ENCODE measurements at places on chromosomes 12 and 14. TPM values are rescaled to one million over a fixed set of nuclear protein-coding genes. Genes with fewer than 3 reads are reported as not detected.

PDE3A gene
- total RNA-seq: 1.8 TPM

ACSS3 gene
- total RNA-seq: 27.5 TPM

ALDH1L2 gene
- 0.23 TPM for total RNA-seq

SOAT2 gene
- total RNA-seq: 0.46 TPM

POTEM gene
- total RNA-seq: not detected

DNA sequence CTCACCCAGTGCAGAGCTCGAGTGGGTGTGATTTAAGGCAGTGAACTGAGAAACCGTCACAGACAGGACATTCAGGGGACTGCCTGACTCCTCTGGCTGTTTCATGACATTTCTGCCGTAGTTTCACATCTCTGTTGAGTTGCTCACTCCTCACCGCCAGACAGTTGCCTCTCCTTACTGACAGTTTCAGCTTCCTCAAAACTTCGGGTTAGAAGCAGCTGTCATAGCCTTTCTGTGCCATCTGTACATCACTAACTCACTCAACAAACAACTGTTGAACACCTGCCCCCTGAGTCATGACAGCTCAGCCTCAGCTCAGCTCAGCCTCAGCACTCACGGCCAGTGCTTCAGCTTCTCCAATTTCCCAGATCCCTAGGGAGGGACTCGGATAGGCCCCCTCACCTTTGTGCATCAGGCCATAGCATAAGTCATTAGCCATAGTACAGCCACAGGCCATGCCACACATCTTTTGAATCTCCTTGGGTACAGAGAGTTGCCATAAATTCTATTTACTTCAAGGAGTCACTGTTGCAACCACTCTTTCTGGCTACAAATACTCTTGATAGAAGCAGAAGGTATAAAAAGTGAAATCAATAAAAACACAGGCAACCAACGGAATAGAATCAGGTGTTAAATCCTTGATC, 6.2 kb upstream of the SLC15A4 start:
- DNase-seq: no peak

GRCh38 chr12:76260390-76260748, 87.8 kb downstream of the BBS10 start:
- no peak for DNase-seq

DNA sequence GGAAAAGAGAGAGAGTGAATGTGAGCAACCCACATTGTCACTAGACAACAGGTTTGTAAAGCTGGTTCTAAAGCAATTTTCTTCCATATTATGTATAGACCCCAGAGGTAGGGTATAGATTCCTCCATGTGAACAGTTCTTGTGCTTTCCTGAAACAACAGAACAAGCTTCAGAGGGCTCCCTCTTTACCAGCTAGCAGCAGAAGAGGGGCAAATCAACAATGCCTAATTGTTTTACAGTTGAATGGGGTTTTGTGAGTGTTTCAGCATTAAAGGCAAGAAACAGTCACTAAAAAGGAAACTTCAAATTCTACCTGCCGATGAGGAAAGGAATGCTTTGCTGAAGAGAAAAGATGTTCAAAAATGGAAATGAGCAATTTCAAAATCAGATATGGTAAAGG, 341.2 kb upstream of the KITLG start:
- DNase-seq: no peak

DNA sequence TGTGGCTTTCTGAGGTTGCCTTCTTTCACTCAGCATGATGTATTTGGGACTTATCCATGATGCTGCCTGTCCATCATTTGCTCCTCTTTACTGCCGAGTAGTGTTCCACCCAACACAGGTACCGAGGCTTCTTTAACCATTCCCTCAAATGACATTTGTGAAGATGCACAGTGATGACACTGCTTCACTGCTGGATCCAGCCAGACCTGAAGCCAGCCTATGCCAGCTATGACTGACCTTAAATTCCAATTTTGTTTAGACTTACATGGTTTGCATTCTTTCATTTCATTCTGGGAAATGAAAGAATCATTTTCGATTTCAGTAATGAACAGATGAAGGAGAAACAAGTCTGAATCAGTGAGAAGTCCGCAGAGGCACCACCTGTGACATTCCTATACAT, 271.0 kb downstream of the AACS start:
- DNase-seq: no peak

DNA sequence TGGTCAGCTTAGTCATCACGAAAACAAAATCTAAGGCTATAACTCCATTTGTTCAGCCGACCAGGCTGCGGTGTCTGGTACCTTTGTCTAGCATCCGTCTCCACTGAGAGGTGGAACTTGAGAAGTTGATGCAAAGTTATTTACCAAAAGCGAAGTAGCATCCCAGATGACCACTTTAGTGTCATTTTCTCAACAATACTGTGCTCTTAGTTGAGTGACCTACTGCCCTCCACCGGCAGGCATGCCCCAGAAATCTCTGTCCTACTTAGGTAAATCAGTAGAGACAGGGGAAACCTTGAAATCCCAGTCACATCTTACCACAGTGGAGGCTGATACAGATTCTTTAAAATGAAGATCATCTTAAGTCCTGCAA, 1.3 kb upstream of the ST8SIA1 start:
- peak; percentile 87 for DNase-seq

GRCh38 chr14:103064436-103064835, 7.1 kb upstream of the CDC42BPB start:
- DNase-seq: no peak

DNA sequence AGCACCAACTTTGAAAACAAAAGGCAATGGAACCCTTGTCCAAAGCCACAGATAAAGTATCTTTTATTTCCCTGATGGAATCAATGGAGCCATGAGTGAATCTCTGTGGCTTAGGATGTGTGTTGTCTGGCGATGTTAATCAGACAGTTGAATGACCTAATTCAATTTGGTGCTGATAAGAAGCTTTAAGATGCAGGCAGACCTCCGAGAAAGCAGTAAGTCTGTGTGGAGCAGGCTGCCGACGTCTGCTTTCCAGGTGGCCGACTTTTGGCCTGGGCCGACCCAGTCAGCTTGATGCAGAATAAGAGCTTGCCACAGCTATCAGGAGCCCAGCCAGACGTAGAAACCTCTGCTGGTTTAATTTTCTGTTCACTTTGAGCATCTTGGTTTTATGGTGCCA, 21.1 kb upstream of the TMEM132C start:
- no peak for DNase-seq

- DNase-seq: no peak
Measured at GRCh38 chr12:104850781-104851180, 107.3 kb downstream of the SLC41A2 start.

GRCh38 chr14:70047598-70048312, 141.0 kb downstream of the SLC8A3 start:
- DNase-seq: no peak

DNA sequence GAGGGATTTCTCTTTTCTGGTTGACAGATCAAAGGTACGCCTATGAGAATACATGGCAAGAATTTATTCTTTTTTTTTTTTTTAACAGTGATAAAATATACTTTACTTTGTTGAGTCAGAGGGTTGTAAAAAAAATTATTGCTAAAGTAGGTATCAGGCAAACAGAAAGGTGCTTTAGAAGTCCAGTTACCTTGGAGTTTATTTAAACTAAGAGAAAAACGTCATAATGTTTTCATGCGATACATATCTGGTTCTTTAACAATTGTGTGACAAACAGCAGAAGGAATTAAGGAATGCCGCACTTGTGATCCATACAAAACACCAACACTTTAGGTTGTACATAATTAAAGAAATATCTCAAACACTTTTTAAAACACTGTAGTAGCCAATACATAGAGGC, 94.2 kb downstream of the BORCS5 start:
- no peak for DNase-seq

- no peak for DNase-seq
Measured at GRCh38 chr14:34023824-34024767, 73.2 kb upstream of the EGLN3 start.

DNA sequence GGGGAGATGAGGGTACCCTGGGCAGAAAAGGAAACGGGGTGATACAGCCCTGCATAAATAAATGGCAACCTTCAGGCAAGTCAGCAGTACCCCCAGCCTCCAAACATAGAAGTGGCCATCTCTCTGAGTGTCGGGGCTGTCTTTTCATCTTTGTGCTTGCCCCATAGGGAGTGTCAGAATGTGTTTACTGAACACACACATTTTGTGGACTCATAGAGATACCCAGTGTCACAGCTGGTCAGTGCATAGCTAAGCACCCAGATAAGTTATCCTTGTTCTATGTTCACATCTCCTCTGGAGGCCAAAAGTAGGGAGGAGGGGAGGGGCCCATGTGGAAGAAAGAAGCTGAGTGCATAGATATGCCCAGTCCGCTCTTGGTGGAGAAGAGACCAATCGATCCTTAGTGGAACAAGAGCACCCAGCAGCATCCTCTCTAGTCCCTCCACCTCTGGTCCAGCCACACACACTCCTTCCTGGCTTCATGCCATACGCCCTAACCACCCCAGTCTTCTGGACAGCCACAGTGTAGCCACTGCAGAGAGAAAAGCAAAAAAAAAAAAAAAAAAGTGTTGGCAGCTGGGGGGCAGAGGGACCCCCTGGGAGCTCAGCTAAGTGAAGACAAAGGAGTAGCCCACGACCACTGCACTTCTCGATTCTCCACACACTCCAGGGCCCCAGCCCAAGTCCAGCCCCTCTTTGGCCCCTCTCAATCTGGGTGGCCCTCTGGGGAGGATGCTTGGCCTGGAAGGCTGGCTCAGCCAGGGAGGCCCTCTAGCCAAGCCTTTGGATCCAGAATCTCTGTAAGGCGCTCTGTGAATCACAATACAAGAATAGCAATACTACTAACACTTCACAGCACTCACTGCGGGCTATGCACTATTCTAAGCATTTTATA, 2.6 kb downstream of the ITGA7 start:
- no peak for DNase-seq

DNA sequence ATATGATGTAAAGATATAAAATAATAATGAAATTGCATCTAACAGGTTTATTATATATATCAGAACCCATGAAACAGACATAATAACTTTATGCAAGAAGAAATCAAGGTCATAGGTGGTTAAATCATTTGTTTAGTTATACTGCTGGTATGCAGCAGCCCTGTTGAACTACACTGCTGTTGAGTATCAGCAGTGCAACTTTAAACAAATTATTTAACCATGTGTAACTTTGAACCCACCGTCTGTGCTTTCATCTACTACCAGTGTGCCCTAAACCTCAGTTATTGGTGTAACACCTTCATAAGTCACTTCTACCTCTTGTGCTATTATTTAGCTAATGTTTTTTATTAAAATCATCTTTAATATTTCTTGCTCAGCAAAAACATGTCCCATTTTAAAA, 262.3 kb upstream of the CRY1 start:
- DNase-seq: no peak

DNA sequence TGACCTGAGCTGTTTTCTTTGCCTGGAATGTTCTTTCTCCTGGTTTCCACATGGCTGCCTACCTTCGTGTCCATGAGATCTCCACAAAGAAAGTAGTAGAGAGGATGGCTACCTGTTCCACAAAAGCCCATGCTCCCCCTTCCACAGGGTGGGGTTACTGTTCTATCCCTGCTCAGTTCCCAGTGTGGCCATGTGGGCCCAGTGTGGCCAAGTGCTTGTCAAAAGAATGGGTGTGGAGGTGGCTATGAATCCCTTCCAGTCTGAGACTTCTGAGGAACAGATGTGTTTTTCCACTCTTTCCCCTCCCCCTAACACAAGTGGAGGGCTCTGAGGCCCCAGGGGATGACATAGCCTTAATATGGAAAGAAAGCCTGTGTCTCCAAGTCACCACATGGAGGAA, 26.2 kb upstream of the HSP90B1 start:
- no peak for DNase-seq

DNA sequence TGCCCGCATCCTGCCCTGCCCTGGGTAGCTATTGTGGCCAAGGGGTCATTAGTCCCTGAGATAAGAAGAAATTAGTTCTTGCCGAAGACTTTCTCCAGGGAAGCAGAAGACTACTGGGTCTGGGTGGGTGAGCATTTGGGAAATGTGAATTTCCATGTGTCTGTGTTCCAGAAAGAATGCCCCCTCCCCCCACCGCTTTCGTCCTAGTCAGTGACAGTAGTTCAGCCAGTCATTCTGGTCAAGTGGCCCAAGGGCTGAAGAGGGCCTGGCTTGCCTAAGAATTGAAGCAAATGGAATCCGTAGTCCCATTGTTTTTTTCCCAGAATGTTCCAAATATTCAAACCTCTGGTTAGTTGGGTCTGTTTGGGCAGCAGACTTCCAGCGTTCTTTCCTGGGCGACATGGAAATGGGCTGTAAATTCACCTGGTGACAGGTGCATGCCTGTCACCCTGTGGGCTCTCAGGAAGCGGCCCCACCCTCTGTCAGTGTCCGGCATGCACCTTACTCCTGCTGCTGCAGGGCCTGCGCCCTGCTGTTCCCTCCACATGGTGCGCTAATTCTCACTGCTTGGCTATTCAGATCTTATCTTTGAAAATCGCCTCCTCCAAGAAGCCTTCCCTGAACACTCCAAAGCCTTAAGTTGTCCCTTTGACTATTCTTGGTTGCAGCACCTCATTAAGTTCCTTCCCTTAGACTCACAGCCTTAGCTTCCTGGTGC, 1.4 kb upstream of the RFLNA start:
- DNase-seq: no peak

- peak; percentile 67 for DNase-seq
Measured at GRCh38 chr12:53999559-54000115, 324 bp upstream of the HOXC9 start.

- no peak for DNase-seq
Measured at GRCh38 chr12:100381379-100381778, 24.5 kb downstream of the SLC17A8 start.

GRCh38 chr14:67485501-67486095, 2.9 kb downstream of the TMEM229B start:
- DNase-seq: peak; percentile 73

DNA sequence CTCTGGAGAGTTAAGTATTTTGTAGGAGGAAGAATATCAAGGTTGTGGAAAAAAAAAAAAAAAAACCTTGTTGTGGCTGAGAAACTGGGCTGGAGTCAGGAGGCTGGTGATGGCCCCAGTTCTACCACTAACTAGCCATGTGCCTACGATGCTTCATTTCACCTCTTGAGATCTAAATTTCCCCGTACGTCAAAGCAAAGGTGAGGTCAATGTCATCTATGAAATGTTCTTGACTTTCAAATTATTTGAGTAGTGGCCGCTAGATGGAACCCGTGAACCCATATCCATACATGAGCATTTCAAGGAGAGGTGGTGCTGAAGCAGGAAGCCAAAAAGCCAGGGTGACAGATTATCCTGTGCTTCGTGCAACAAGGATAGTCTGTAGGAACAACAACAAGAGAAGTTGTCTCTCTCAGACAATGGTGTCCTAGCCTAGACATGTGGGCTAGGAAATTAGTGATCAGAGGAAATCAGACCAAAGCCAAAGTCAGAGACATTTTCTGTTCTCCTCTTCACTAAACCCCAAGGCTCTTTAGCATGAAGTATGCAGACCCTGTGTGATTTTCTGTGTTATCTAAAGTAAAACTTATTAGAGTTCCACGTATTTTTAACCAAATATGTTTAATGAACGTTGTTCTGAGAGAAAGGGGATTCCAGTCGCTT, 95.5 kb upstream of the ETV6 start:
- DNase-seq: peak; percentile 86

GRCh38 chr14:76837524-76837923, 11.3 kb downstream of the LRRC74A start:
- no peak for DNase-seq

DNA sequence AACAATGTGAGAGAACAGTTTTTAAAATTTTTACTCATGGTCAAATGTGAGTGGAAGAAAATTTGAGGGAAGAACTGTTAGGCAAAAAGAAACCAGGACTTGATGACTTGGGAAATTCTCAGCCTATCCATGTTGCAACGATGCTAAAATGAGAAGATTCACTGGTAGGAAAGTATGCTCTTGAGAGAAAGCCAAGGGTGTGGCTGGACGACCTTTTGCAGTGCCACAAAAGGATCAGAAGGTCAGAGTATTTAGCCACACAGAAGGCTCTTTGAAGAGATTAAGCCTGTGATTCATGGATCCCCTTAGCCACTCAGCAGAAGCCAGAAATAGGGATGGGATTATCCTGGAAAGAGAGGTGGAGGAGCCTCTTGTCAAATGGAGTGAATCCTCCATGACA, 336.8 kb downstream of the LRIG3 start:
- no peak for DNase-seq

Measured in endodermal cell (in vitro differentiated cells).